ENCODE measurements at places on chromosomes 16 and 17.

- DNase-seq = no peak
Measured at GRCh38 chr17:66508896-66509844, 206.8 kb downstream of the PRKCA start.

GRCh38 chr17:72124438-72124775 is 3.6 kb downstream of the SOX9 start:
- no peak for DNase-seq

GRCh38 chr17:34252444-34253138 is 2.5 kb upstream of the CCL2 start:
- peak; percentile 92 for DNase-seq

DNA sequence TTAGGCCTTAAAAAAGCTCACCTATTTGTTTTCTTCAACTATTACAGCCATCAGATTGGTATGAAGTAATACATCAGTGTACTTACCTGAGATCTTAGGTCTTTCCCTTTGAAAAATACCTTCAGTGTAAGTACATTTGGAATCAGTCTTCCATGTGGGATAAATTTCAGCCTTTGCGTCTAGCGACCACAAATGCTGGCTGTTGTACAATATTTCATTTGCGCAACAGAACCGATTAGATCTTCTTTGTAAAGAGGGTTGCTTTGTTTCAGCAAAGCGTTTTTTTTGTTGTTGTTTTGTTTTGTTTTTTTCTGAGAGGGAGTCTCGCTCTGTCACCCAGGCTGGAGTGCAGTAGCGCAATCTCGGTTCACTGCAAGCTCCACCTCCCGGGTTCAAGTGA is 394.0 kb downstream of the CPPED1 start:
- DNase-seq = no peak

- no peak for DNase-seq
Measured at GRCh38 chr17:16491703-16492612, at the start of gene LRRC75A. LRRC75A (minus strand) TSS chr17:16492193; CDS start chr17:16491990, 203 bp downstream.

- no peak for DNase-seq
Measured at GRCh38 chr17:44001461-44001920, 2.9 kb upstream of the NAGS start.
